Stimulated activated CD8-positive, alpha-beta memory T cell treated with anti-CD3 and anti-CD28 coated beads, Interleukin-4, amount 100 ng/mL, for 1 hour (primary cell): ENCODE measurements at places on chromosomes 4 and X.

- no peak for DNase-seq
These were observed 1.6 kb downstream of the FAT4 start for GRCh38 chr4:125316401-125316790.

GRCh38 chr4:100288161-100288560 is 97.9 kb upstream of the DDIT4L start:
- no peak for DNase-seq

DNA sequence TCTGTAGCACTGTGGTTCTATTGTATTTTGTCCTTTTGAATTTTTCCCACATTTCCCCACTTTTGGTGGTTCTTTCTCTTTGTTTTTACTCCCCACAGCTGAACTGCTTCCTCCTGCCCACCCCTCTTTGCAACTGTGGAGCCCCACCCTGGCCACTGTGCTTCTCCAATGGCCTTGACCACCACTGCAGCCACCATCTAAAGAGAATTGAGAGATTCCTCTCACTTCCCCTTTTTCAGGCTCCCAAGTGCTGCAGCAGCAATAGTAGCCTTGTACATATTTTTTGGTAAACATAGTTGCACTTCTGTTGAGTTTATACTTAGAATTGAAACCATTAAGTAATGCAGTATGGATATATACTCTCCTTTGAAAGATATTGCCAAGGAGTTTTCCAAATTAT is 51.3 kb upstream of the FRMPD3 start:
- no peak for DNase-seq

GRCh38 chrX:45751156-45751555 is 550.5 kb upstream of the DIPK2B start:
- DNase-seq: no peak

DNA sequence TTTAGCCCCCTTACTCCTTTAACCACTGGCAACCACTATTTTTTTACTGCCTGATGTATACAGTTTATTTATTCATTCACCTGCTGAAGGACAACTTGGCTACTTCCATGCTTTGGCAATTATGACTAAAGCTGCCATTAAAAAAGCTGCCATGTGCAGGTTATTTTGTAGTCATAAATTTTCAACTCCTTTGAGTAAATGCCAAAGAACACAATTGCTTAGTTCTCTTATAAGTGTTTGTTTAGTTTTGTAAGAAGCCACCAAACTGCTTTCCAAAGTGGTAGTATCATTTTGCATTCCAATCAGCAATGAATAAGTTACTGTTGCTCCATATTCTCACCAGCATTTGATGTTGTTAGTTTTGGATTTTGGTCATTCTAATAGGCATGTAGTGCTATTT is 1831.8 kb downstream of the PCDH7 start:
- no peak for DNase-seq

- DNase-seq: no peak
These were observed 40.9 kb downstream of the MOB1B start for GRCh38 chr4:70943114-70943513.

GRCh38 chrX:130413415-130413814 is 11.6 kb downstream of the RBMX2 start:
- no peak for DNase-seq

- no peak for DNase-seq
These were observed 10.8 kb upstream of the RHOH start for GRCh38 chr4:40185830-40186664.

DNA sequence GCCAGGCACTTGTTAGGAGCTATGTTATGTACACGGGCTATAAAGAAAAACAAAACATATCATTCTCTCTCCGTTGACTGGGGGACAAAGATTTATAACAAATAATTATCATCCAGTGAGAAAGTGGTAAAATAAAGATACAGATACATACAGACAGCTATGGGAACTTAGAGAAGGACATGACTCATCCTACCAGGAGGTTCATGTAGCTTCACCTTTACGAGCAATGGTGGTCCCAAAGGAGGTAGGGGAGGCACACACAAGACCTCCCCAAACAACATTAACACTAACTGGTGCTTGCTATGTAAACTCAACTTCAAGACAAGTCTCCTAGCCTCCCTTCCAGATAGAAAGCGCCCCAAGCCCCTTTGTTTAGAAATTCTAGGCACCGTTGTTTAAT is 8.9 kb downstream of the AMBN start:
- no peak for DNase-seq

DNA sequence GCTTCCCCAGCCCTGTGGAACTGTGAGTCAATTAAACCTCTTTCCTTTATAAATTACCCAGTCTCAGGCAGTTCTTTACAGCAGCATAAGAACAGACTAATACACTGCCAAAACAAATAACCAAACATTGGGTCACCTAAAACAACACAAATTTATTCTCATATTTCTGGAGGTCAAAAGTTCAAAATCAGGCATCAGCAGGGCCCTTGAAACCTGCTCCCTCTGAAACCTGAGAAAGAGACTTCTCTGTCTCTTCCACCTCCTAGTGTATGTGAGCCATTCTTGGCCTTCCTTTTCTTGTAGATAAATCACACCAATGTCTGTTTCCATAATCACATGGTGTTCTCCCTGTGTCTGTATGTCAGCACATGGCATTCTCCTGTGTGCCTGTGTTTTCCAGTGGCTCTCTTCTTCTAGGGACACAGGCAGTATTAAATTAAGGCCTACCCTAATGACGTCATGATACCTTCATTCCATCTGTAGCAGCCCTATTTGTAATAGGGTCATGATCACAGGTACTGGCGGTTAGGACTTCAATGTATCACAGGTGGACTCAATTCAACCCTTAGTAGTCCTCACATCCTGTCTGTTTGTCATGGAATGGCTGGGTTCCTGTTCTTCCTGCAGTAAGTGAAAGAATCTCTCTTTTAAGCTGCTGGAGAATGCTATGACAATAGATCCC is 147.3 kb upstream of the CLNK start:
- no peak for DNase-seq

- no peak for DNase-seq
These were observed 262.7 kb downstream of the ANKRD50 start for GRCh38 chr4:124449881-124450280.

DNA sequence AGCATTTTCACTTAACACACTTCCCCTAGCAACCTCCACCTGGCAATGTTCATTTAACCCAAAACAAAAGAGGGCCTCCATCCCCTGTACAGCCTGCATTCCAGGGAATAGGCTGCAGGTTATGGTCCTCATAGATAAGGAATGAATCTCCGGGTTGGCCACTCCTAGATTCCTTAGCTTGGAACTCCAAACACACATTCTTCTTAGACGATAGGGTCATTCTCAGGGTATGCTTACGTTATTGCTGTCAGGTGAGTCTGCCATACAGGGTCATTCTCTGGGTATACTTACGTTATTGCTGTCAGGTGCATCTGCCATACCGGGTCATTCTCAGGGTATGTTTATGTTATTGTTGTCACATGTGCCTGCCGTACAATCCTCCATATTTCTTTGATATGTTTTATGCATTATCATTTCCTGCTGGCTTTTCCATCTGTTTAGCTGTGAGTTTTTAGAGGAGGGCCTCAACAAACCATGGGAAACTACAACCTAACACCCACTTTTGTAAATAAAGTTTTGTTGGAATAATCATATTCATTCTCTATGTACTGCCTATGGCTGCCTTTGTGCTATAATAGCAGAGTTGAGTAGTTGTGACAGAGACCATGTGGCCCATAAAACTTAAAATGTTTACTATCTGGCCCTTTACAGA is 8.2 kb upstream of the AFF1 start:
- DNase-seq: no peak
